Epithelial cell of proximal tubule (primary cell): ENCODE measurements at places on chromosomes 12 and 14.

- DNase-seq: no peak
These were observed 51.2 kb upstream of the KCNH3 start for GRCh38 chr12:49487605-49488004.

- DNase-seq: no peak
These were observed 9.0 kb downstream of the TMBIM6 start for GRCh38 chr12:49750027-49750995.

- no peak for DNase-seq
These were observed 28.6 kb downstream of the CHFR start for GRCh38 chr12:132858718-132859266.

DNA sequence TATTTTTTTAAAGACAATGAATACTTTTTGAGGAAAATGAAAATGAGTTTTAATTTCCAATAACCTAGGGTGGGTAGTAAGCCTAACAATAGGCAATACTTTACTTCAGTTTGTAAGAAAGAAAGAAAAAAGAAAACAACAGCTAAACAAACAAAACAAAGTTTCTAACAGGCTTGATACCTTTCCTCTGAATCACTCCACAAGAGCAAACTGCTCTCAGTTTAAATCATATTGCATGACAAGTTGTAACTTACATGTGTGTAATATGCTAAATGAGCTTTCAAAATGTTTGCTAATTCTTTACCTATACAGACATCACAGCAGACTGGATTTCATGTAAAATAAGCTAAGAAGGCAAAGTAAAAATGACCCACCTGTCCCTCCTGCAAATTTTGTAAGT is 6.7 kb upstream of the LMO3 start:
- DNase-seq: no peak

DNA sequence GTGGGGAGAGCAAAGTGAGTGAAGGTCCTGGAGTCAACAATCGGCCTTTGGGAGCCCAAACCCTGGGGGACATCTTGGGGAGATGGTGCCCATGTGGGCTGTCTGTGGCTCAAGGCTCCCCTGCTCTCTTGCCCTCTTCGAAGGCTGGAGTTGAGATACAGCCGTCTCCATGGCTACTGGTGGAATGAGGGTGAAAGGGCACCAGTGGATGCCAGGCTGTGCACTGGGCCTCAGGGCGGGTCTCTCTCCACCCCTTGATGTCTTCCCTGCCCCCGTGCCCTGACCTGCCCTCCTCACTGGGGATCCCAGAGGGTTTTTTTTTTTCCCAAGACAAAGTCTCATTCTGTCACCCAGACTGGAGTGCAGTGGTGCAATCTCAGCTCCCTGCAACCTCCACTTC is 2.0 kb upstream of the ANKRD9 start:
- no peak for DNase-seq

GRCh38 chr12:20800160-20800559 is 10.3 kb upstream of the SLCO1B3 start:
- no peak for DNase-seq

- no peak for DNase-seq
These were observed 86.5 kb upstream of the SLC38A2 start for GRCh38 chr12:46459111-46459510.

- no peak for DNase-seq
These were observed 29.6 kb upstream of the TBPL2 start for GRCh38 chr14:55470025-55470424.
